IPS-NIHi11 (cell line): ENCODE measurements at places on chromosomes 16 and 17.

DNA sequence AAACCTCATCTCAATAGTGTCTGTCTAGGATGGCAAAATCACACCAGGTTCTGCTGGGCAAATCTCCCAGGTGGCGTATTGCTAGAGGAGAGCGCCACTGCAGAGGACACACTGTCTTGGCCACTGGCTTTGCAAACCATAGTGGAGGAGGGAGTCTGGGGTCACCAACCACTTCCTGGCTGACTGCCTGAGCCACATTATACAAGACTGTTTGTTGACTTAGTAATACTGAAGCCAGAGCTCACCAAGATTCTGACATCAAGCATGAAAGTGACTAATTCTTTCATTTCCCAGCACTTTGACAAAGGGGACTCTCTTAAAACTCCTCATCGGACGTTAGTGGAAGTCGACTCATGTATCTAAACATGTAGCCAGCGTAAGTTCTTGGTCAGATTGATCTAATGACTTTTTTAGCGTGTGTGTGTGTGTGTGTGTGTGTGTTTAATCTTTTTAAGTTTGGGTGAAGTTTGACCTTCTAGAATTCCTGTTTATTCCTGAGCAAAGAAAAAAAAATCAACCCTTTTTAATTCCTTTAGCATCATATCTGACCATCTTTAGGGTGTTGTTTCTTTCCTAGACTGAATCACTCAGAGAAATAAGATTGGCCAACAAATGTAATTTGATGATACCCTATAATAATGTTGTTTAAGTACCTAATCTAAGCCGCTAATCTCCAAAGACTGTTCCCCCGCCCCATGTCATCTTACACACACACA is 13.7 kb downstream of the PITPNC1 start:
- no peak for DNase-seq

GRCh38 chr17:75740631-75741077 is 19.4 kb downstream of the ITGB4 start:
- no peak for DNase-seq

GRCh38 chr17:7854851-7855659 is at the start of gene TMEM88:
Gene TMEM88, plus strand, starts transcription at chr17:7855066. Its CDS starts 9 bp downstream, at chr17:7855075.
- peak; percentile 56 for DNase-seq

DNA sequence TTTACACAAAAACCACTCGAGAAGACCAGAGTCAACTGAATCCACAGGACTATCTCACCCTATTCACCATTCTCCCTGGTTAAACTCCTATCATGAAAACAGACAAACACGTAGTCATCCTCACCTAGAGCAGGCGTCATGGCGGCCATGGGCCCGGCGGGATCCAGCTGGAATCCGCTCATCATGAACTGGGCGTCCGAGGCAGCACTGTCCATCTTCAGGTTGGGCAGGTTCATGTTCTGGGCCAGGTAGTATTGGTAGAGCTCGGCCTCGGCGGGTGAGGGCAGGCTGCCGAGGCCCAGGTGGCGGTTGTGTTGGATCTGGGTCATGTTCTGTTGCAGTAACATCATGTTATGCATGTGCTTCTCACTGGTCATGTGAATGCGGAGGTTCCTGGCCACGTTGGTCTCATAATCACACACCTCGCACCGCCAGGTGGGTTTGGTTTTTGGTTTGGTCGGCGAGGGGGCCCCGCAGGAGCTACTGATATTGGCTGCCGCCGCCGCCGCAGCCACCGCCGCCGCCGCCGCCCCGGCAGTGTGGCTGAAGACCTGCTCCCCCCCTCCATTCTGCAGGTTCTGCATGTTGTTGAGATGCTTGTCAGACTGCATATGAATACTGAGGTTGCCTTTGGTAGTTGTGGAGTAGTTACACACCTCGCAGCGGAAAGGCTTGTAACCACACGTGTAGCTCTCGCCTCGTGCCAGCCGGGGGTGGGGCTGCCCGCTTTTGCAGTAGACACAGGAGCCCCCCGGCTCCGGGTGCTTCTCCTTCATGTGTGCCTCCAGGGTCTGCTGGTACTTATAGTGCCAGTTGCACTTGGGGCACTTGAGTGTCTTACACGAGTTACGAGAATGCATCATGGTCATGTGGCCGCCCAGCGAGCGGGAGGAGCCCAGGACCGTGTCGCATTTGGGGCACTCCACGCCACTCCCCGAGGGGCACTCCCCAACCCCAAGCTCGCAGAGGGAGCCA is 90.3 kb downstream of the ZFHX3 start:
- no peak for DNase-seq

DNA sequence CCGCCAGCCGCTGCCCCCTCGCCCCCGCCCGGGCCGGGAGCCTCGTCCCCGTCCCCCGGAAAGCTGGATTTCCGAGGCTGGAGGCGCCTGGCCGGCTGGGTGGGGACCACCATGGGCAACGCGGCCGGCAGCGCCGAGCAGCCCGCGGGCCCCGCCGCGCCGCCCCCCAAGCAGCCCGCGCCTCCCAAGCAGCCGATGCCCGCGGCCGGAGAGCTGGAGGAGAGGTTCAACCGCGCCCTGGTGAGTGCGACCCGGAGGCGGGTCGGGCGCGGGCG is 266 bp downstream of the FMNL1 start:
- DNase-seq, result no peak

- no peak for DNase-seq
Measured at GRCh38 chr17:42617956-42618431, 8.5 kb downstream of the TUBG1 start.

GRCh38 chr16:63928421-63928820 is 1193.4 kb downstream of the CDH11 start:
- DNase-seq, result no peak

GRCh38 chr17:7729816-7730215 is 12.3 kb downstream of the DNAH2 start:
- no peak for DNase-seq

DNA sequence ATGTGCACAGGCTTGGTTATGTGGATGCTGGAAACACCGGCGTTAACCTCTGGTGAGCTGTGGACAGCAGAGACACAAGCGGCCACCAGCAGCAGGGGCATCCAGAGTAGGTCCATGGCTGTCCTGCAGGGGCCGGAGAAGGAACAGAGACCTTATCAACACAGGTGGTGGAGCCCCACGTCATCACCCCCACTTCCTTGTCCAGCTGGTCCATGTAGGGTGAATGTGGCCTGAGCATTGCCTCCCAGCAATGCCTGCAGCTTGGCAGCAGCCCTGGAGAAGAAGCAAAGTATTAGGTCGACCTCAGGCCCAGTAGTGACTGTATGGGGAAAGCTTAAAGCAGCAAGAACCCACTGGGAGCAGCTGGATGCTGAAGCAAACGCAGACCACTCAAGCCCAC is 5.4 kb downstream of the PDILT start:
- no peak for DNase-seq

DNA sequence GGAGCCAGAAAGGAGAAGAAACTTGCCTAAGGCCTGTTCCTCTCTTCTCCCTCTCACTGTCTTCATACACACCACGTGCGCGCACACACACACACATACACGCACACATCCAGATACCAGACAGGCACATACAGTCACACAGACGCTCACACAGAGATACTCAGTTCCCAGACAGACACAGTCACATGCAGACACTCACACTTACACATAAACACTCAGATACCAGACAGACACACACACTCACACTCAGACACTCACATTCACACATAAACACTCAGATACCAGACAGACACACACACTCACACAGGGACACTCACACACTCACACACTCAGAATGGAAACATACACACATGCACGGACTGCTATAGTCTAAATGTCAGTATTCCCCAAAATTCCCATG is 24.1 kb upstream of the MMP2 start:
- DNase-seq, result no peak

DNA sequence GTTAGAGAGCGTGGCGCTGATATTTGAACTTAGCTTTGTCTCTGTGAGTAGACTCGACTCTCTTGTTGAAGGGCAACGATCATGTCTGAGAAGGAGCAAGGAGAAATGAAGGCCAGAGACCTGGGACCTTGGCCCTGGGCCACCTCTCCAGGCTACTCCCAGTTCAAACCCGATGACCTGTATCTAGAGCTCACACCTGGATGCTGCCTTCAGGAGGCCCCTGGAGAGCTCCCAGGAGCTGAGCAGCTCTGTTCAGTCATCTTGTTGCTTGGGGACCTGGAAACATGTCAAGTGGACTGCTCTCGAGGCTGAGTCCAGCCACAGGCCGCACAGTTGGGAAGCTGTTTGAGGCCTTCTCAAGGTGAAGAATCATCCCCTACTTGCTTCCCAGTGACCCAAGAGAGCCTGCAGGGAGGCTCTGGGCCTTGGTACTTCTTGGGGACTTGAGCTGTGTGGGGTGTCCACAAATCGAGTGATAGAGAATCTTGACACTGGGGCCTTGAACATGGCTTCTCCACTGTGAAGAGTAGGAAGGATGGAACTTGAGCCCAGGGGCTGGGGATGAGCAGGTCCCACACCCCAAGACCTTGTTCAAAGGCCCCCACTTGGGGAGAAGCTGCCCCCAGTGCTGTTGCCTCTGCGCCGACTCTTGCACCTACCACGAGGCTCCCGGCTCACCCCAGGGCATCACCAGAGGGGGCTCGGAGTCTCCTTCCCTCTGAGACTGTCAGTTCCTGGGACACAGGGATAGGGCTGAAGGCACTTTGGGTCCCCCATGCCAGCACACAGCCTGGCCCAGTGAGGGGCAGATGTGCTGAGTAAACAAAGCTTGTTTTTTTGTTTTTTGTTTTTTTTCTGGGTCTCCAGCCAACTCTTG is 112.1 kb downstream of the IRX5 start:
- DNase-seq, result no peak

DNA sequence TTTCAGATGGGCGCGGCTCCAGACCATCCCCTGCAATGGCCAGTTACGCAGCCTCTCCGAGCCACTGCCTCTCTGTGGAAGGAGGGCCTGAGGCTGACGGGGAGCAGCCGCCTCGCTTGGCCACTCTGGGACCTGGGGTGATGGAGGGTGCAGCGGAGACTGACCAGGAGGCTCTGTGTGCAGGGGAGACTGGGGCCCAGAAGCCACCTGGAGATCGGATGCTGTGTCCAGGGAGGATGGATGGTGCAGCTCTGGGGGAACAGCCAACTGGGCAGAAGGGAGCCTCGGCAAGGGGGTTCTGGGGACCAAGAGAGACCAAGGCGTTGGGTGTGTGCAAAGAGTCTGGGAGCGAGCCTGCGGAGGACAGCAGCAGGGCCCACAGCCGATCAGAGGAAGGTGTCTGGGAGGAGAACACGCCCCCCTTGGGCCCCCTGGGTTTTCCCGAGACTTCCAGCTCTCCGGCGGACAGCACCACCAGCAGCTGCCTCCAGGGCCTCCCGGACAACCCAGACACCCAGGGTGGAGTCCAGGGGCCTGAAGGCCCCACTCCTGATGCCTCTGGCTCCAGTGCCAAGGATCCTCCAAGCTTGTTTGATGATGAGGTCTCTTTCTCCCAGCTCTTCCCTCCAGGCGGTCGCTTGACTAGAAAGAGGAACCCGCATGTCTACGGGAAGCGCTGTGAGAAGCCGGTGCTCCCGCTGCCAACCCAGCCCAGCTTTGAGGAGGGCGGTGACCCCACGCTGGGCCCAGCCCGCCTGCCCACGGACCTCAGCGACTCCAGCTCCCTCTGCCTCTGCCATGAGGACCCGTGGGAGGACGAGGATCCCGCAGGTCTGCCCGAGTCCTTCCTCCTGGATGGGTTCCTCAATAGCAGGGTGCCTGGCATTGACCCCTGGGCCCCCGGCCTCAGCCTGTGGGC is 17.4 kb upstream of the ZFPM1 start:
- no peak for DNase-seq

GRCh38 chr17:83159204-83160049 is 80.0 kb downstream of the METRNL start:
- DNase-seq, result no peak

- no peak for DNase-seq
Measured at GRCh38 chr16:79618692-79619050, 18.1 kb upstream of the MAF start.

GRCh38 chr16:68400924-68401460 is 47.3 kb downstream of the SMPD3 start:
- no peak for DNase-seq

- peak; percentile 60 for DNase-seq
Measured at GRCh38 chr17:38705523-38705802, 390 bp downstream of the MLLT6 start.

- DNase-seq, result no peak
Measured at GRCh38 chr17:46136820-46137219, 56.4 kb downstream of the KANSL1 start.

DNA sequence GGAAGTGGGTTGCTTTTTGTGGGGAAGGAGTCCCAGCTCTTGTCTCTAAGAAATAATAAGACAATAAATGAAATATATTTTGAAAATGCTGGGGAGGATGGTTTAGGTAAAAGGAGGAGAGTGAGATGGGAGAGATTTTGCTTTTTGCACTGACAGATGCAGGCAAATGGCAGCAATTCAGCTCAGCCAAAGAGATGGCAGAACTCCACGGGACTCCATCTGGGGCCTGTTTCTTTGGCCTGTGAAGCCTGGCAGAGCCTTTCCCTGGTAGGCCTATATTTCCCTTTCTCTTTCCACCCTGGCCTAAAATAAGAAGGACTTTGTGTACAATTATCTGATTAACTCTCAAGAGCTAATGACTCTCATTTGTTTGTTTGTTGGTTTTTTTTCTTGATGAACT is 1525.1 kb downstream of the CDH11 start:
- no peak for DNase-seq

DNA sequence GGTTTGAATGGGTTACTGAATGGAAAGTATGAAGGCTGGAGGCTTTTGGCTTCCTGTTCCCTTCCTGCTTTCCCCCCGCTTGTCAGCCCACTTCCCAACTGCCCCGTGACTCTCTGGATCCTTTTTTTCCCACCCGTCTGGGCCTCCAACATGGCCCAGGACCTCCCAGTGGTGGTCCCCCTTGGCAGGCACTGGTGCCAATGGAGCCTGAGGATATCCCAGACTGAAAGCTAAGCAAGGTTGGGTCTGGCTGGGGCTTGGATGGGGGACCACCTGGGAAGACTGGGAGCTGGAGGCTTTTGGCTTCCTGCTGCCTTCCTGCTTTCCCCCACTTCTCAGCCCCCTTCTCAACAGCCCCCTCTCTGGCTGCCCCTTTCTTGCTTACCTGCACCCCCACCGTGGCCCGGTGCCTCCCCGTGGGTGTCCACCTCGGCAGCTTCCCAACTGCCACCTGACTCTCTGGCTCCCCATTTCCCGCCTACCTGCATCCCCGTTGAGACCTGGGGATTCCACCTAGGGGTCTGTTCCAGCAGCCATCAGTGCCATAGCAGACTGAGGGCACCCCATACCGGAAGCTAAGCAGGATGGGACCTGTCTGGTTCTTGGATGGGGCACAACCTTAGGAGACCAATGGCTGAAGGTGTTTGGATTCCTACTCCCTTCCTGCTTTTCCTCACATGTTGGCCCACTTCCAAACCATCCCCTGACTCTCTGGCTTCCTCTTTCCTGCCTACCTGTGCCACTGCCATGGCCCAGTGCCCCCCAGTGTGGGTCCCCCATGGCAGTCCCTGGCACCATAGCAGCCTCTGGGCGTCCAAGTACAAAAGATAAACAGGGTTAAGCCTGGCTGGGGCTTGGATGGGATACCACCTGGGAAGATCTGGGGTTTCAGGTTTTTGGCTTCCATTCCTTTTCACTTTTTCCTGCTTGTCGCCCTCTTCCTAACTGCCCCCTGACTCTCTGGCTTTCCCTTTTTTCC is 2295.3 kb downstream of the TP53TG3F start:
- no peak for DNase-seq

DNA sequence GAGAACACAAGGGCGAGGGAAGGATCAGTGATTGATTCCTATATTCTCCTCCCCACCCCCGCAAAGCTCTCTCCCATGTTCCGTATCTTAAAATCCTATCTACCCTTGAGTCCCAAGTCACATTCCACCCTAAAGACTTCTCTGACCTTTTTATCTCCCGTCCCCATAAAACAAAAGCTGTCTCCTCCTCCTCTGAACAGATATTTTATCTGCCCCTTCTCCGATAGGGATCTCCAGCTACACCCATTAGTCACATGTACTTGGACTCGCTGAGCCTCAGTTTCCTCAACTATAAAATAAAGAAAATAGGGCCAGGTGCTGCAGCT is 12.8 kb downstream of the GGA2 start:
- no peak for DNase-seq
